ENCODE measurements at places on chromosomes 11 and 22. TPM values are rescaled to one million over a fixed set of nuclear protein-coding genes. Genes with fewer than 3 reads are reported as not detected.

DNA sequence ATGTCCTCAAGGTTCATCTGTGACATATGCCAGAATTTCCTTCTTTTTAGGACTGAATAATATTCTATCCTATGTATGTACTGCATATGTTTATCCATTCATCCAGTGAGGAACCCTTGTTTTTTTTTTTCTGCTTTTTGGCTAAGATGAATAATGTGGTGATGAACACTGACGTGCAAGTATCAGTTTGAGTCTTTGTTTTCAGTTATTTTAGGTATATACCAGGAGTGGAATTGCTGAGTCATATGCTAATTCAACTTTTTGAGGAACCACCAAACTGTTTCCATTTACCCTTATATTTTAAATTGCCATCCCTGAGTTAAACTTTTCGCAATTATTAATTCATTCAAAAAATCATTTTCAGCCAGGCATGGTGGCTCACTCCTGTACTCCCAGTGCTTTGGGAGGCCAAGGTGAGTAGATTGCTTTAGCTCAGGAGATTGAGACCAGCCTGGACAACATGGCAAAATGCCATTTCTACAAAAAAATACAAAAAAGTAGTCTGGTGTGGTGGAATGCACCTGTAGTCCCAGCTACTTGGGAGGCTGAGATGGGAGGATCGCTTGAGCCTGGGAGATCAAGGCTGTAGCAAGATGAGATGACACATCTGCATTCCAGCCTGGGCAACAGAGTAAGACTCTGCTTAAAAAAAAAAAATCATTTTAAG, 64.2 kb downstream of the MICAL2 start:
- no peak for DNase-seq

- no peak for DNase-seq
These were observed 7.2 kb upstream of the TPCN2 start for GRCh38 chr11:69041516-69041915.

DNA sequence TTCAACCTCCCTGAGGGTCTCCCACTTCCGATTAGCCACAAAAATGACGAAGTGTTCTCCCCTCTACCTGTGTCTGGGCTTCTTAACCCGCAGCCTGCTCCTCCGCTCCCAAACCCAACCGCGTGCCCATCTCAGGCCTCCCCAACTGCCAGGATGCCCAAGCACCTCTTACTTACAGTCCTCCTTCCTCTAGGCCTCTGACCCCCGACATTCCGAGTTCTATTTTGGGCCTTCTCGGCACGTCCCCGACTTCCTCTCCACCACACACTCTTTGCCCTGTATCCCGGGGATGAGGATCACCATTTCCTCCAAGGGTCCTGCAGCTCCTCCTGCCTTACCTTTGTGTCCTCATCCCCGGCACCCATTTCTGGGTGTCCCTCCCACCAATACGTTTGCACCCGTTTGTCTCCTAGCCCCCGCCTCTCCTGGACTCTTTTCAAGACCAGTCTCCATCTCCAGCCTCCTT, 388 bp upstream of the MUS81 start:
- DNase-seq: no peak

DNA sequence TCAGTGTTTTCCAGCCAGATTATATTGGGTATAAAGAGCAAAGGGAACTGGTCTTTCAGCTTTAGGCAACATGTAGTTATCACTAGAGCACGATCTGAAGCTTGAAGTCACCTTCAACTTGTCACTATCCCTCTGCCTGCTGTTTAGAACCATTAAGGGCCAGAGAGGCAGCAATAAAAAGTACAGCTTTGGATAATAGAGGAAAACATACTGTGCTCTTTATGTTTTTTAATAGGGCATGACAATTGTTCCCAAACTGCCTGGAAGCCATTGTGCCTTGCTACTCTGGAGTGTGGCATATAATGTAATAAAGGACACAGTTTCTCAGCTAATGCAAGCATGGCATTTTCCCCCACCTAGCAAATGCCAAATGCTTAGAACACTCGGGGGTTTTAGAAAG, 1912.0 kb upstream of the RAG2 start:
- DNase-seq: no peak

DNA sequence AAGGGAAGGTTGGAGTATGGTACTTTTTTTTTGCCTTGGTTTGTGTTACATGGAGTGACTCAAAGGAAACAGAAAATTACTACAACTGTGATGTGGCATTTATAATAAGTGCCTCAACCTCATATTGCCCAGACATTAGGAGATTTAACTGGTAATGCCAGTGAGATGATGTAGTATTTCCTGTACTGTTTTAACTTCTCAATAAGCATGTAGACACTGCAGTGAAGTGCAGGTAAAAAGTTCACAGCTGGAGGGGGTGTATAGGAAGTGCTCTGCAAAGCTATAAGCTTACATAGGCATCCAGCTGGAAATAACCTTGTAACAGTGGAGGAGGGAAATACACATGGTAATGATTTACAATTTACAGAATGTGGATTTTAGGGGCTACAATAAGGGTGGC, 138.2 kb upstream of the MTMR2 start:
- no peak for DNase-seq

- no peak for DNase-seq
These were observed 15.4 kb downstream of the MOGAT2 start for GRCh38 chr11:75733071-75733430.

Gene MIOX
- total RNA-seq: not detected

Gene BLID
- not detected for total RNA-seq

Gene SYCE3
- not detected for total RNA-seq

Gene SPTBN2
- 0.23 TPM for total RNA-seq
